CD8-positive, alpha-beta memory T cell (primary cell): ENCODE measurements at places on chromosomes 16 and 17. TPM values are rescaled to one million over a fixed set of nuclear protein-coding genes. Genes with fewer than 3 reads are reported as not detected.

Gene KRT32
- total RNA-seq, result not detected

Gene CIAO3
- total RNA-seq, result 34.8 TPM

Gene RSKR
- total RNA-seq, result 19.3 TPM

Gene CACNG1
- not detected for total RNA-seq

Gene AANAT
- total RNA-seq, result not detected

Gene SLC16A5
- 1.3 TPM for total RNA-seq

GRCh38 chr17:8021565-8022359 is 17.1 kb upstream of the ALOX15B start:
- DNase-seq, result no peak

- DNase-seq, result no peak
Observed at GRCh38 chr17:7139400-7139799, 24.8 kb upstream of the ASGR2 start.

DNA sequence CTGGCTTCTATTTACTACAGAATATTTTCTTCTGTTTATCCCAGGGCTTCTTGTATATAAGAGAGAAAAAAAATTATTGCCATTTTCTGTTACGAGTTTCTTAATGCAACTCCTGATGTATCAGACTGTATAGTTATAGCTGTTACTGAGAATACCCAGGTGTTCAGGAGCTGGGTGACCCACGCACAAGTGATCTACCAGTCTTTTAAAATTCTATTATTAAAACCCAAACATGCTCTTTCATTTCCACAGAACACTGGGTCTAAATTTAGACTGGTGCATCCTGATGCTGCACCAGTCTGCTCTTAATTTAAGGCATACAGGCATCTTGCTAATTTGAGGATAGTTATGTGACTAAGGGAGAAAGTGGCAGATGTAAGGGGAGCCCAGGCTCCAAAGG is 31.2 kb upstream of the NLRP1 start:
- DNase-seq, result no peak

- no peak for DNase-seq
Observed at GRCh38 chr17:19718613-19719354, 2.4 kb upstream of the SLC47A2 start.

DNA sequence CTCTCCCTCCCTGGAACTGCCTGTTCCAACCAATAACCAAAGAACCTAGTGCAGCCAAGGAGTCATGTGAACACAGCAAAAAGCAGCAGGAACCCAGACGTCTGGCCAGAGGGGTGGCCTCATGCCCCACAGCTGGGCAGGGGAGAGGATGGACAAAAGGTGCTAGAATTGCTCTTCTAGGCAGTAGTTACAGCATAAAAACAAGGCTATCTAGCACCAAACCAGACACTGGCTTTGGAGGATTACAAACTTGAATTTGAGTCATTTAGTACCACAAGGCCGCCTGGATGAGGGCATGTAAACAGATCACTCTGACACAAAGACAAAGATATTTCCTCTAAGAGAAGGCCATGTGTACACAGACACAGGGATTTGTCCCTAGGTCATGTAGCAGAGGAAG is 423.3 kb upstream of the MAF start:
- no peak for DNase-seq

GRCh38 chr17:72719578-72720493 is 372.7 kb downstream of the SLC39A11 start:
- peak; percentile 67 for DNase-seq

- no peak for DNase-seq
Observed at GRCh38 chr17:36935671-36936454, 1.4 kb upstream of the LHX1 start.

GRCh38 chr16:1422076-1422475 is 1.5 kb upstream of the UQCC4 start:
- no peak for DNase-seq

- peak; percentile 52 for DNase-seq
Observed at GRCh38 chr17:41801374-41802271, 10.1 kb downstream of the P3H4 start.

GRCh38 chr17:45428931-45429338 is 3.7 kb downstream of the ARHGAP27 start:
- no peak for DNase-seq

DNA sequence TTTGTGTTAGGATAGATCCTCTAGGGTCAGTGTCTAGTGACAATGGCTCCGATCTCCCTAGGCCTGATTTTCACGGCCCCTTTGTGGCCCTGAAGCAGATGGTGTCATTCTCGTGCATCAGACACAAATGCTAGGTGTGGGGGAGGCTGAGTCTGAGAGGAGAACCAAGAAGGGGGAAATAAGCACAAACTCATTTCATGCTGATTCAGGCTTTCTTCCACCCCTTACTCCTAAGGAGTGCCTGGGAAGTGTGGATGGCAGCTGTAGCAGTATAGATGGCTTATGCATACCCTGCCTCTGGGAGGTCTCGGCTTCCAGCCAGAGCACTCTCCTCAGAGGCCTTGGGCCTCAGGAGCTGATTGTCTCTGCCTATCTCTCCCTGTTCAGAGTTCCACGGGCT is 1.8 kb upstream of the WNK4 start:
- DNase-seq, result no peak

GRCh38 chr17:34313164-34313563 is 6.1 kb upstream of the CCL8 start:
- no peak for DNase-seq

GRCh38 chr17:36153895-36154610 is 22.4 kb downstream of the TBC1D3B start:
- no peak for DNase-seq

- peak; percentile 14 for DNase-seq
Observed at GRCh38 chr16:67399218-67399733, 6.0 kb upstream of the TPPP3 start.

- peak; percentile 58 for DNase-seq
Observed at GRCh38 chr16:5056352-5056751, 9.4 kb downstream of the C16orf89 start.
